GDM1 (cell line): ENCODE measurements at places on chromosomes 1 and 21.

DNA sequence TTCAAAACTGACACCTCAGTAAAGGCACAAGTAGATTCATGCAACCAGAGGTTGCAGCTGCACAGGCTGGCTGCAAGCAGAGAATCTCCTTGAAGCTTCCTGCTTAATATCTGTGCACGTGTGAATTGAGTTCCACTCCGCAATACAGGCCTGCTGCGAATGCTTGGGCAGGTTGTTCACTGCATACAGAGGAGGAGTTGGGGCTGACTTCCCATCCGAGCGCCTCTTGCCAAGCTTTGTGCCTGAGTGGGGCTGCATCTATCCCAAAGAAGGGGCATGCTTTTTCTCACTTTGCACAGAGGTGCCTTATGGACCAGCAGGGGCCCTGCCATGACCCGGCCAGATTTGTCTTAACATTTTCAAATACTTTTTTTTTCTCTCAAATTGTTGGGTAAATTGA, 17.9 kb upstream of the PADI1 start:
- no peak for DNase-seq

DNA sequence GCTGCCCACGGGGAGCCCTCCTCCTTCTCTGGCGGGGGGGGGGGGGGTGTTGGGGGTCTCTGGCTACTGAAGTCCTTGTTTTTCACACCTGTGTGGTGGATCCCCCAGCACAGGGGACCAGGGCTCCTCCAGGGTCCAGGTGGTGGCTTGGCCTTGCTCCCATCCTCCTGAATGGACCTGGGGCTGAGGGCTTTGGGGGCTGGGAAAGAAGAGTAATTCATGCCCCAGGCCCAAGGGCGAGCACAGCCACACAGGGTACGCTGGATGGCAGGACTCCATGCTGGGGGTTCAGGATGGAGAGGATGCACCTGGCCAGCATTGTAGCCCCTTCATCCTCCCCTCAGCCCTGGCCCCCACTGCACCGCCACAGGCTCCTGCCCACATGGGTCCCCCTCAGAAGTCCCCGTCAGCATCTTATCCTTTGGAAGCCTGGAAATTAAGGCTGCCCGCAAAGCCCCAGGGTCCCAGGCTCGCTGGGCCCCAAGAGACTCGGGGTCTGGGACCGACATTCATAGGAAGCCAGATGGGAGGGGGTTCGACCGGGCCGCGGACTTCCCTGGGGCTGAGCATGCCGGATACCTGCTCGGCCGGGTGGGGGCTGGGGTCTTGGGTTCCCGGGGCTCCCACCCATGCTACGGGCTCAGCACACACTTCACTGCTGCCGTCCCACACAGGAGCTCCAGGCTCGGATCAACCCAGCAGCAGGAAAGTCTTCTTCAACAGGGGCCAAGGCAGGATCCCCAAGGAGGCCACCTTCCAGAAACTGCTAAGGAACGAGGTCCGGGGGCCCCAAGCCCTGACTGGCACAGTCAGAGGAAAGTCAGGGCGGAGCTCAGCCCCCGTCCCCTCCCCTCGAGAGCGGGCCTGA, 49.0 kb upstream of the ACTRT2 start:
- DNase-seq = no peak

DNA sequence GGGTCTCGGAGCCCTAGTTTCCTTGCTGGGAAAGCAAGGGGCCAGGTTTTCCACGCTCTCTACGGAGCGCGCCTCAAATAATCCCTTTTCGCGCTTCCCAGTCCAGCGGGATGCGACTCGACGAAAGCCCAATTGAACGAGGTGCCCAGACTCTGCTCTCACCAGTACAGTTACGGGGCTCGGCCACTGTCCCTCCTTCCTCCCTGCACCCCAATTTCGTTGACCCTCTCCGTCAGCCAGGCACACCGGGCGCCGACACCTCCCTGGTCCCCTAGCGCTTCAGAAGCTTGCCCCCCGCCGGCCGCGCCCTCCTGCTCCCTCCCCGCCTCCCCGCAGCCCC, 389 bp downstream of the SEMA6C start:
- no peak for DNase-seq

DNA sequence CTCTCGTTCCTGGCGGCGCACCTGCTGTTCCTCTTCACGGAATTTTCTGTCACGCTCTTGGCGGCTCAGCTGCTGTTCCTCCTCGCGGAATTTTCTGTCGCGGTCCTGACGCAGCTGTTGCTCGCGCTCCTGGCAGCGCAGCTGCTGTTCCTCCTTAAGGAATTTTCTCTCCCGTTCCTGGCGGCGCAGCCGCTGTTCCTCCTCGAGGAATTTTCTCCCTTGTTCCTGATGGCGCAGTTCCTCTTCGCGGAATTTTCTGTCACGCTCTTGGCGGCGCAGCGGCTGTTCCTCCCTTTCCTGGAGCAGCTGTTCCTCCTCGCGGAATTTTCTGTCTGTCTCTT, 6.4 kb downstream of the TCHH start:
- no peak for DNase-seq

DNA sequence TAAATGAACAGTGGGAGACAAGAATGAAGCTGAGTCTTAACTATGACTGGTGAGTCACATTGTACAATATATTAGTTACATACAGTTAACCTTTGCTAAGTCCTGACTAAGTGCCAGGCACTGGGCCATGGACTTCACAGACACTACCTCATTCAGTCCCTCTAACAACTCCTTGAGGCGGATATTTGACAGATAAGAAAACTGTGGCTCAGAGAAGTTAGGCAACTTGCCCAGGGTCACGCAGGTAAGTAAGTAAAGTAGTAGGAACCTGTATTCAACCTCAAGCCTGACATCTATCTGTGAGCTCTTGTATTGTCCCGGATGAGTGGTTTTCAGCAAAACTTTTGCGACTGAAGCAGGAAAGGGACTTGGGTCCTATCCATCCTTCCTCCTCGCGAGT, 62.1 kb downstream of the GNG12 start:
- DNase-seq = no peak

- DNase-seq = no peak
Observed at GRCh38 chr1:81407000-81407821, 393.5 kb upstream of the ADGRL2 start.

DNA sequence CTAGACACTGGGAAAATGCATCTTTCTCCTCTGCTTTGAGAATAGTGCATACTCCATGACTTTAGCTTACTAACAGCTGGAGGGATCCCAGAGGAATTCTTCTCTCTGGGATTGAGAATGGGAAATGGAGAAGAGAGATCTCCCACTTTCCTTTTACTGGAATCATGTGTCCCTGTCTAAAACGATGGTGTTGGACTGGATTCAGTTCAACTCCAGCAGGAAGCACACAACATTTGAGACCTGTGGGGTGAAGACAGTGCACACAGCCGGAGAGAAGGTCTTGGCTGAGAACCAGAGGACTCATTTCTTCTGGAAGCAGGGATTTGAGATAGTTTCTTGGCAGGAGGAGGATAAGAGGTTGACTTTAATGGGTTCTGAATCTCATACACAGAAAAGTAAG, 58.7 kb downstream of the TRABD2B start:
- DNase-seq = no peak

DNA sequence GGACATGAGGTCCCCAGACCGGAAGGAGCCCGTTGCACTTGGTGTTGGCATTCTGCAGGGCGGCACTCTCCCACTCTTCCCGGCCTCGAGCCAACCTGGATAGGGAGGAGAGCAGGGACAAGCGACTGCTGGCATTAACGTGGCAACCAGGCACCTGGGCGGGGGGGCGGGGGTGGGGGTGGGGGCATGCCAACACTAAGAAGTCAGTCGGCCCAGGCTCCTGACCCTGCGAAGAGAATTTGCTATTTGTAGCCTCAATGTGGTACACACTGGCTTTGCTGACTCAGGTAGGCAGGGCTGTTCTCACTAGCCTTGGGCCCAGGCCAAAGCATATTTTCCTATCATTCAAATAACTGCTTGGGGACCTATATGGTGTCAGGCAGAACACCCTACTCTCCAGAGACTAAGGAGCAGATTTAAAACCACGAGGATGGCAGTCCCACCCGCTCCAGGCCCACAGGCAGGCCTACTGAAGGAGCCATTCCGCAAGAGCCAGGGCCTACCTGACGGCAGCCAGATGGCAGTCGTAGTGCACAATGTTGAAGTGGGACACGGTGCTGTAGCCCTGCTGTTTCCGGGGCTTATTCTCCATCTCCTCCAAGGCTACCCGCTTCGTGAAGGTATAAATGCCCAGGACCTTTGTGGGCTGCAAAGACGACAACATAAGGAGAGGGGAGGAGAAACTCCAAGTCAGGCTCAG, 123.7 kb downstream of the UBR4 start:
- no peak for DNase-seq

GRCh38 chr1:157723157-157723556, 22.6 kb upstream of the FCRL3 start:
- no peak for DNase-seq

- DNase-seq = no peak
Observed at GRCh38 chr1:43065191-43065590, 106.5 kb upstream of the SLC2A1 start.

DNA sequence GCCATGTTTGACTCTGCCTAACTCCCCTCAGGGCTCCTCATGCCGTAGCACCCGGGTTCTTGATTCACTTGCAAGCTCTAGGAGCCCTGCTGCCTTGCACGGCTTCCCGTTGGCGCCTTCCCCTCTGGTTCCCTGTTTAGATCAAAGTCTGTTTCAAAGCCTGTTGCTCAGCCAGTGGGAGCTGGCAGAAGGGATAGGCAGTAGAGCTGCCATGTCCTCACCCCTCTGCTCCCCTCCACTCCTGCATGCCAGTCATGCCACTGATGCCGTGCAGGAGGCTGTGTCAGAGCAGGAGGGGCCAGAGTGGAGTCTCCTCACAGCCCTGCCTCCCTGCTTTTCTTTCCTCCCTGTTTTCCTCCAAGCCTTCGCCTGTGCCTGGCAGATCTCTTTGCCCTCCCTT, 26.5 kb downstream of the HMGCS2 start:
- no peak for DNase-seq

- no peak for DNase-seq
Observed at GRCh38 chr1:206004826-206005225, 1.6 kb upstream of the RAB7B start.

DNA sequence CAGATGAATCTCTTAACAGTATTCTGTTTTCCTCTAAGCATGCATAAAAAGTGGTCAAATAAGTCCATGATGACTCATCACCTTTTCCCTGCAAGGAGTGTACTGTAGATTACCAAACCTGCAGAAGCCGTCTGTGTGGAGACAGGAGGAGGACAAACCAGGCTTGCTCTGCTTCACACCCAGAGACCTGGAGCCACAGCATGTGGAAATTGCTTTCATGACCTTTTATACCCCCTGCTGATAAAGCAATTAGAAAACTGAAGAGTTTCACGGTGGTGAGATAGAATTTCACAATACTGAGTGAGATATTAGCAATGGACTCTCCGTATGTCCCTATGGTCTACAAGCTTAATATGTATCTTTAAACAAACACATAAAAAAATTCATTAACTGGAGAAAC, 9.4 kb downstream of the CORT start:
- DNase-seq = no peak

DNA sequence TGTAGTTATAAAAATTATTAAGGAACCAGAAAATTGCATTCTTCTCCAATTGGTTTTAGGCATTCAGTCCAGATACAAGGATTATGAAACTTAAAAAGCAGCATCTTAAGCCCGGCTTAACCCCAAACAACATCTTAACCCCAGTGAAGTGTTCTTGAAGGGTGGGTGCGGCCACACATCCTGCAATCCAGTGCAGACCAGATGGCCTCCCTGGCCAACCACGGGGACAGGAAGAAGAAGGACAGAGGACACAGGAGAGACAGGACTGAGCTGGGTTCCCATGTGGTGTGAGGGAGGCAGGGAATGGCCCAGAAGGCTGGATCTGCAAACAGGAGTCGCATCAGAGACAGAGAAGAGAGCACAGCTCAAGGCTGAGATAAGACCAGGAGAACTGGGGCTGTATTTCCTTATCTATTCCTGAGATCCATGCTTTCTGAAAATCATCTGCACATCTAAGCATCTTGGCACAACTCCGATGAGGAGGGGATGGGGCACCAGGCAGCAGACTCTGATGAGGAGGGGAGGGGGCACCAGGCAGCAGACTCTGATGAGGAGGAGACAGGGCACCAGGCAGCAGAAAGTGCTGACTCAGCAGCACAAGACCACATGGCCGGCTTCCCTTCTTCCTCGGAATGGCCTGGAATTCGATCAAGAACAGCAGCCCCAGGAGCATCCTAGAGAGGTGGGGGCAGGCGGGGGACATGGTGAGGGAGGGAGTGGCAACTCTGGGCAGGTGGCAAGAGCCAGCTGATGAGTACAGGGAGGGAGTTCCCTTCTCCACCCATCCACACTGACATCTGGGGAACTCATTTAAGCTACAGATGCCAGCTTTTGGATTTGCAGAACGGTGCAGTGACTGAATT, 26.6 kb downstream of the ABCG1 start:
- DNase-seq = no peak

- no peak for DNase-seq
Observed at GRCh38 chr1:56666112-56666608, 21.0 kb downstream of the PRKAA2 start.

- no peak for DNase-seq
Observed at GRCh38 chr1:39692152-39693074, 1.2 kb upstream of the HPCAL4 start.

- DNase-seq = no peak
Observed at GRCh38 chr1:77494026-77494425, 188.4 kb downstream of the ZZZ3 start.

GRCh38 chr1:26739329-26739914, 43.6 kb downstream of the ARID1A start:
- DNase-seq = no peak

- DNase-seq = no peak
Observed at GRCh38 chr1:92662048-92662447, 122.9 kb downstream of the EVI5 start.

GRCh38 chr1:9013819-9014218, 12.4 kb downstream of the SLC2A7 start:
- DNase-seq = no peak

- no peak for DNase-seq
Observed at GRCh38 chr1:91579658-91580228, 79.1 kb downstream of the CDC7 start.

DNA sequence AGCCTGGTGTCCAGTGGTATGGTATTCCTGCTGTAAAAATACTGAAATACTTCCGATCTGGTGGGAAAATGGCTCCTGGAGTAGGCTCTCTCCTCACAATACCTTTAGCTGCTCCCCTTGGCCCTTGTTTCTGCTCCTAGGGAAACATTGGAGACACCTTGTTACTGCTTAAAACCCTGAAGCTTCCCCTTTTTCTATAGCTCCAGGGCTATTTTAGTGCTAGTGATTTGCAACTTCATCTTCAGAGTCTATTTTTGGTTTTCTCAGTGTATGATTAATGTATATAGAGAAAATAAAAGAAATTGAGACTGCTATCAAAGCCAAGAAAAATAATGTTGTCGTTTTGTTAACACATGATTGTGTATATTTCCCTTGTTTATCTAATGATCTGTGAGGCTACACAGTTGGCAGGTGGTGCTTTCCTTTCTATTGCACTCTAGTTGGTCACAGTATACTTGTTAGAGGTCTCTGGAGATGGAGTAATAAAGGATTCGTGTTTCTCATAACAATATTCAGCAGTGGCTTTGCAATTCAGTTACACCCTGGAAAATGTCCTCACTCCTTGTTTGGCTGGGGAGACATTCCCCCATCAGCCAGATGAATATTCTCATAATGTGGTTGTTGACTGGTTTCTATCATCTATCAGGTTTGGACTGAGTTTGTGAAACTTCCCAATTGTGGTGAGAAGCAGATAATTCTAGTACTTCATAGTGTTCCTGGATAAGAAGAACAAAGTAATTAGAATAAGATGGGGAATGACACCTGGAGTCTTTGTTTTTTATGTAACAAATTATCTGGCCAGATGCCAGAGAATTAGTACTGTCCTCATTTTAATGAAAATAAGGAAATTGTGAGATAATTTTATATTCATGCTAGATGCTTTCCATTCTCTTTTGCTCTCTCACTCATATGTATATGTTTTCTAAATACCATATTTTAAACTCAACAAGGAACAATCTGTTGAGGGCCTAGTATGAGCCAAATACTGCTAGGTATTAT, 44.8 kb upstream of the CACYBP start:
- no peak for DNase-seq

GRCh38 chr1:175089136-175089718, 21.6 kb downstream of the TNN start:
- no peak for DNase-seq
